ENCODE measurements at places on chromosomes 4 and X.

- DNase-seq = no peak
Measured at GRCh38 chr4:114613560-114613959, 15.0 kb downstream of the UGT8 start.

- DNase-seq = no peak
Measured at GRCh38 chrX:132955690-132956089, 2.7 kb downstream of the HS6ST2 start.

- DNase-seq = no peak
Measured at GRCh38 chr4:84690481-84690880, 107.6 kb downstream of the CDS1 start.

DNA sequence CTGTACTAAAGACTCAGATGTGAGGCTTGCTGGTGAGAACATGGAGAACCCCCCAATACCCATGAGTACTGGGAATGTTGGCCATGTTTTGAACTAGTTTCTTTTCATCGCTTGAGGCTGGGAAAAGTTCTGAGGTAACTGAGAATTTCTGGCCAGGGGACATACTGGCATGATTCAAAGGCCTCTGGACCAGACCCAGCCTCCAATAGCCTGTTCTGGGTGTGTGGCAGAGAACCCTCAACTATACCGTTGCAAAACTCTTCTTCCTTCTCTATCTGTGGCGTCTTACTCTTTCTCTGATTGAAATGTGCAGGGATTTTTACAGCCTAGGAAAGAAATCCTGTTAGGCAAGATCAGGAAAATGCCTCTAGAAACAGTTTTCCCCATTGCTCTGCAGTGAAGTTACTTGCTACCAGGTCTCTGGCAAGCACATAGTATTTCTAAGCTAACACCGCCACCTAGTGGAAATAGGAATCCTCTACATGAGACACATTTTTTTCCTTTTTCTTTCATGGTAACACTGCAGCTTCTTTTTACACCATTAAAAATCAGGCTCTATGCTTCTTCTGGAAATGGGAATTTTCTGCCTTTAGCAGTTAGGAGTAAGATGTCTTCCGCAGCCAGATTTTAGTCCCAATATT lies 170.7 kb upstream of the ZCCHC13 start:
- DNase-seq = no peak

DNA sequence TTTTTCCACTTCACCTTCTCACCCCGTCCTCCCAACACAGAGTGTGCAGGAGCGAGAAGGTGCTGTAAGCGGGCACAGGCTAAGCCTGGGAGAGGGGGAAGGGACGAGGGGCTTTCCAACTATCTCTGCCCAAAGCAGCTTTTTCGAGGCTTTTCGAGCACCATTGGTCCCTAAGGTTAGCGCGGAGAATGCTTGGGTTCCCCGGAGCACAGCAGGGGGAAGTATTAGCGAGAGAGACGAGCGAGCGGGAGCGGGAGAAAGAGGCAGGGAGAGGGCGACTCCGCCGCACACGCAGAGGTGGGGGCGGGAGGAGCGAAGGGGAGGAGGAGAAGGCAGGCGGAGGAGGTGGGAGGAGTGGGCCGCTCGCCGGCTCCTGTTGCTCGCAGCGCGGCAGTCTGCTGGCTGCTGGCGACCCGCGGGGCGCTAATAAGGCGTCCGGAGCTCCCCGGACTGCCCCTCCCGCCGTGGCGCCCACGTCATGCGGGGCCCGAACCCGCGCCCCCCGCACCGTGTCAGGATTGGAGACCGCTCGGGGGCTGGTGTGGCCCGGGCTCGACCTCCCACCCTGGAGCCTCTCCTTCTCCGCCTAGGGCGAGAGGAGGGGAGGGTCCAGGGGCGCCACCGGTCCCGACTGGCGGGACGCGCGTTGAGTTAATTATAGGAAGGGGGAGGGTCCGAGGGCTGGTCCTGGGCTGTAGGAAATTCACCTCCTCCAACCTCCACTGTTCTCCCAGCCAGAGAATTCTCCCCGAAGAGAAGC lies at the start of gene ADAMTS3:
TSS of gene ADAMTS3 (minus strand) at position 263 of the 760 bp plus-strand sequence. CDS start 459 bp downstream, outside the sequence.
- peak; percentile 80 for DNase-seq

DNA sequence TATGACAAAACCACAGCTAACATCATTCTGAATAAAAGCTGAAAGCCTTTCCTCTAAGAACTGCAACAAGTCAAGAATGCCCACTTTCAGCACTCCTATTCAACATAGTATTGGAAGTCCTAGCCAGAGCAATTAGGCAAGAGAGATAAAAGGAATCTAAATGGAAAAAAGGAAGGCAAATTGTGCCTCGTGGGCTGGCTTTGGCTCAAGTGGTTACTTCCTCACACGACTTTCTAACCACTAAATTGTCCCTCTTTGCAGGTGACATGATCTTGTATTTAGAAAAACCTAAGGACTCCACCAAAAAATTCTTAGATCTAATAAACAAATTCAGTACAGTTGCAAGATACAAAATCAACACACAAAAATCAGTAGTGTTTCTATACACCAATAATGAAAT lies 57.2 kb downstream of the SCML2 start:
- DNase-seq = no peak

- no peak for DNase-seq
Measured at GRCh38 chr4:68498413-68499007, 51.2 kb downstream of the TMPRSS11E start.

DNA sequence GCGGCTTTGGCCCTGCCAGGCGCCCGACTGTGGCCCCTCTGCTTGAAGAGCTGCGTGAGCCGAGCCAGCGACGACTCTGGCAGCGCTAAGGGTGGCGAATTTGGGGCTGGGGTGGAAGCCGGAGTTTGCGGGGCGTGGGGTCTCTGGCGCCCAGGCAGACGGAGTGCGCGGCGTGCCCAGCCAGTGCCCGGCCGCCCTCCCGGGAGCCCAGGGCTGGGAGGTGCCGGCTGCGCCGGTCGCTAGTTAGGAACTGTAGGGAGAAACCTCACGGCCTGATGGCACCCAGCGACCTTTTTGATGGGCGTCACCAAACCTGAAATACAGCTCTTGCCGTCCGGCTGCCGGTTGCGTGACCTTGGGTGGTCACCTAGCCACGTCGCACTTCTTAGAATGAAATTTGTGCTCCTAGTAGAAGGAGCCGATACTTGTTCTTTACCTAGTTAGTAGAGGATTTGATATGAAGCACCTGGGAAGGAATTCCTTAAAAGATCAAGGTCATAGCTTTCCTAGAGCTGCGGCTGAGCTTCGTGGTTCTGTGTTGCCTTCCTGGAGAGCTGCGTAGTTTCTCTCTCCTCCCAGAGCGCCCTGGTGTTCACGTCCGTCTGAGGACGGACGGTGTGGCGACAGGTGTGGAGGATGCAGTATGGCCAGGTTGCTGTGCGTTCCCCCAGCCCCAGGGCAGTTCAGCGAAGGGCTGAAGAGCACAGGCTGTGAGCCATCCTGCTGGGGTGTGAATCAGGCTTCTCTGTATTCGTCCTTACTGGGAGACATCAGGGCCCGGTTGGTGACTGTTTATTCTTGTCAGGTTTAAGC lies 680 bp downstream of the MAEA start:
- DNase-seq = peak; percentile 49

DNA sequence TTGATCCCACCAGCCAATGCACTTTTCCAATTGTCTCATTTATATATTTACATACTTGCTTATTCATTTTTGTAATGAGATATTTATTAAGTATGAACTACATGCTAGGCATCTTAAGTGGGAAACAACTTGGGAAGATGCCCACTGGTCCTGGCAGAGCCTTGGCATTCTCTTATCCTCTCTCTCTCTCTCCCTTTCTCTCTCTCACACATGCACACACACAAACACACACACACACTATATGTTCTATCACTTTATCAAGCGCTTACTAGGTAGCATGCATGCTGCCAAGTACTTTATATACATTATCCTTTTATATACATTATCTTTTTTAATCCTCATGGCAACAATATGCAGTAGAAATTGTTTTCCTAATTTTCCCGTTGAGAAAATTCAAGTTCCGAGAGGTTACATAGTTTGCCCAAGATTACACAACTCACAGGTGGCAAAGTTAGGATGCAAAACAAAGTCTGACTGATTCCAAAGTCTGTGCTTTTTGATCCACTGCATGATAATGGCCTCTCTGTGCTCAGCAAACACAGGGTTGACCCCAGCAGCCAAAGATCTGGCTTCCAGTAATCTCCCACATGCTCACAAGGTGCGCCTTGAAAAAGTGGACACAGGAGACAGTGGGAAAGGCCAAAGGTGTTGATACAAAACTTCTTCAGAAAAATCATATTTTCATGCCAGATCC lies 173.1 kb upstream of the KLF3 start:
- DNase-seq = no peak

- DNase-seq = no peak
Measured at GRCh38 chrX:14420841-14421240, 108.5 kb upstream of the GLRA2 start.

DNA sequence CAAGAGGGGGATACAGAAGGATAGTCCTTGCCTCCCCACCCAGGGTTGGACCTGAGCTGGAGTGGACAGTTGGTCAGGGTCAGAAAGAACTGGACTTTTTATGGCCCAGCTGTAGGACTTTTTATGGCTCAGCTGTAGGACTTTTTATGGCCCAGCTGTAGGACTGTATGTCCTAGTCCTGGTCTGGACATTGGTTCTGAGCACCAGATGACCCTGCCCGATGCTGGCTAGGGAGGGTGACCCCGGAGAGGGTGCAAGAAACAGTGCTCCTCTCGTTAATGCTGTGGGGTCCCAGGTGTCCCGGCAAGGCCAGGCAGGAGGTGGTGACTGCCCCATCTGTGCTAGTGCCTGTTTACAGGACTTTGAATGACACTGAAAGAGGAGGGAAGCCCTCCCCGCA lies 2.0 kb upstream of the LETM1 start:
- DNase-seq = no peak

GRCh38 chrX:107713203-107713542 lies 62.4 kb downstream of the TSC22D3 start:
- DNase-seq = no peak

- no peak for DNase-seq
Measured at GRCh38 chrX:133516686-133517085, 101.4 kb upstream of the GPC4 start.
